ENCODE measurements at places on chromosomes 3 and 15.
A peak's percentile ranks its signal among the peaks of the same experiment; 100 is the strongest.

DNA sequence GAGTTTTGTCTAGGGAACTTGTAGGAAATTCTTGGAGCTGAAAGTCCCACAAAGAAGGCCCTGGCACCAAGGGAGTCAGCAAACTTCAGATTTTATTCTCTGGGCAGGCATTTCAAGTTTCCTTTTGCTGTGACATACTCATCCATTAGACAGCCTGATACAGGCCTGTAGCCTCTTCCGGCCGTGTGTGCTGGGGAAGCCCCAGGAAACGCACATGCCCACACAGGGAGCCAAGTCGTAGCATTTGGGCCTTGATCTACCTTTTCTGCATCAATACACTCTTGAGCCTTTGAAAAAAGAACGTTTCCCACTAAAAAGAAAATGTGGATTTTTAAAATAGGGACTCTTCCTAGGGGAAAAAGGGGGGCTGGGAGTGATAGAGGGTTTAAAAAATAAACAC is 15.0 kb downstream of the TIGIT start:
- DNase-seq: no peak

GRCh38 chr3:178393146-178393545 is 143.1 kb upstream of the KCNMB2 start:
- DNase-seq: no peak

GRCh38 chr3:14218355-14218754 is 39.7 kb downstream of the LSM3 start:
- DNase-seq: no peak

DNA sequence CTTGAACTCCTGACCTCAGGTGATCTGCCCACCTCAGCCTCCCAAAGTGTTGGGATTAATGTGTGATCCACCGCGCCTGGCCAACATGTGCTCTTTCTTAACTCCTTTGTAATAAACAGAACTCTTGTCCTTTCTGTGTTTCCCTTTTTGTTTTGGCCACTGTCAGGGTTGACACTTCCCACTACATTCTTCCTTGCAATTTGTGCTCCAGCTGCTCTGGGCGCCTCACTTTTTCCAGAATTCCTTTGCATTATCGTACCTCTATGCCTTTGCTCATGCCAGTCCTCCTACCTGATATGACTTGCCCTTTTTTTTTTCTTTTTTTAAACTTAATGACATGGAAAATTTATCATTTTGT is 38.8 kb upstream of the SMAD3 start:
- DNase-seq: peak; percentile 54

DNA sequence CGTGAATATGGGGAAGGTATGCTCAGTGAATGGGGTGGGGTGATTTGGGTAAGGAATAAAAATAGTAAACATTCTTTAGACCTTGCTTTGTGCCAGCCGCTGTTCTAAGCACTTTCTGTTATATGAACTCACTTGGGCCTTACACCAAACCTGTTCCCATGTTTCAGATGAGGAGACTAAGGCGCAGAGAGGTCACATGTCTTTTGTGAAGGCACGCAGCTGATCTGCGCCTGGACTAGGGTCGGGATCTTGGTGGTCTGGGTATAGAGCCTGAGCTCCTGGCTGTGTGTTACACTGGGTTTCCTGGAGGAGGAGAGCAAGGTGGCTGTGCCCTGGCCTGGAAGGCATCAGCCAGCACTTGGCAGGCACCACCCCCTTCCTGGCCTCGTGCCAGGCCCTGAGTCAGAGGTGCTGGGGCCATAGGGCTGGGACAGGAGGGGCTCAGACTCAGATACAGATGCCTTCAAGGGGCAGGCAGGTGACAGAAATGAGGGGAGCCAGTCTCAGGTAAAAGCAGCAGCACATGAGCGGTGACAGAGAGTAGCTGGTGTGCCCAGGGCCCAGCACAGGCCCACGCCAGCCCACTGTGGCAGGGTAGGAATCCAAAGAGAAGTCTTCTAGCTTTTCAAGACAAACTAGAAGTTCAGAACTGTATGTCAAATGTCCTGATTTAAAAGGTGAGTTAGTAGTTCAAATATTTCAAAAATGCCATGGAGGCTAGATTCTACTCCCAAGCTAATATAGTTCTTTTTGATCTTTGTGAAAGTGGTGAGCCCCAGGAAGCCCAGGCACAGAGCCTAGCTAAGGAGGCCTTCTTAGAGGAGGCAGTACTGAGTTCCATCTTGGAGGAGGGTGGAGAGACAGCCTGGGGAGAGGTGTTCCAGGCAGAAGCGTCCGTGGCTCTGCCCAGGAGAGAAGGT is 83.1 kb downstream of the DNAJB8 start:
- DNase-seq: no peak

DNA sequence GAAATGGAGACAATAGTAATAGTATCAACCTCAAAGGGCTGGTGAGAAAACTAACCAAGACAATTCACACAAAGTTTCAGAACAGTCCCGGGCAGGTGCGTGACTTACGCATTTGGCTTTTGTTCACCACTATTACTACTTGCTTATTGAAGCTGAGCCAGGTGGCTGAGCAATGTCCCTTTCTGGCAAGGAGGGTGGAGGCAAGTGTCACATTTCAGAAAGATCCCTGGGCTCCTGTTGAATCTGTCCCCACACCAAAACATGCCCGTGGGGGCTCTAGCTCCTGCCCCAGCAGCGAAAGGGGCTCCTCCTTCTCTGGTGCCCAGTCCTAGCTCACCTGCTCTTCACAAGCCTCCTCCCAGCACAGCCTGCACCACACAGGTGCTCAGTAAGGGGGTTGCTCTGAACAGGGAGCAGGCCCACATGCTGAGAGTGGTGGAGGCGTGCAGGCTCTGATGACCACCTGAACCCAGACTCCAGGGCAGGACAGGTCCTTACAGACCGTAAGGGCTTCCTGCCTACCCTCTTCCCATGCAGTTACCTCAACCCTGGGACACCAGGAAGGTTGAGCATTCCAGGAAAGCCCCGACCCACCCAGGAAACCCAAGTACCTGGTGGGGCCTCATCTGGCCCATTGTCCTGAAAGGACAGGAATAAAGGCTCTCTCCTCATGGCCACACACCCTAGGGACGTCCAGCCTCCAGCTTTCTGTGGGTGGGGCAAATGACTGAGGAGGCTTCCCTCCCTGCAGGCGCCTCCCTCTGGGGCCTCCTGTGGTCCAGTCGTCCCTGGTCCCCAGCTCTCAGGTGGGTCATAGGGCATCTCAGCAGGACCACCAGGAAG is 32.6 kb downstream of the SEMA7A start:
- no peak for DNase-seq

DNA sequence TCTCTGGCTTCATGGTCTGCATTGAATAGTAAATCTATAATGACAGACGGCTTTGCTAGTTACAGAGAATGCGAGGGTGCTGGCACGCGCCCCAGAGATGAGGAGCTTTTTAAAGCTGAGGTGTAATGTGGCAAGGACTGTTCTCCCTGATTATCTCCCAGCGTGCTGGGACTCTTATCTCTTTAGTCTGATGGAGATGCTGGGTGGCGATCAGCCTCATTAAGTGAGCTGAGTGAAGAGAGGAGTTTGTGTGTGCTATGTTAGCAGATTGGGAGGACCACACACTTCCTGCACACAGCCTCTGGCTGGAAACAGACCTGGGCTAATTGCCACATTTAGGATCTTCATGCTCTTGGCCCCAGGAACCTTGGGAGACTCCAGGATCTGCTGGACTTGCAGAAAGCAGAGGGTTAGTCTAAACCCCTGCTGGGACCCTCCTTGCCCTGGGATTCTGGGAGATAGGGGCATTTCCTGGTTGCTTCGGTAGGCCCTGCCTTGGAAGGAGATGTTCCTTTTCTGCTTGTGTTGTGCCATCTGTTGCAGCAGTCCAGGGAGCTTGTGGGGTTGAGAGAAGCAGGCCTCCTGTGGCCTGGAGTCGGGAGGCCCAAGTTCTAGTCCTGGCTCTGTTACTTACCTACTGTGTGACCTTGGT is 15.0 kb downstream of the PDIA5 start:
- DNase-seq: no peak

DNA sequence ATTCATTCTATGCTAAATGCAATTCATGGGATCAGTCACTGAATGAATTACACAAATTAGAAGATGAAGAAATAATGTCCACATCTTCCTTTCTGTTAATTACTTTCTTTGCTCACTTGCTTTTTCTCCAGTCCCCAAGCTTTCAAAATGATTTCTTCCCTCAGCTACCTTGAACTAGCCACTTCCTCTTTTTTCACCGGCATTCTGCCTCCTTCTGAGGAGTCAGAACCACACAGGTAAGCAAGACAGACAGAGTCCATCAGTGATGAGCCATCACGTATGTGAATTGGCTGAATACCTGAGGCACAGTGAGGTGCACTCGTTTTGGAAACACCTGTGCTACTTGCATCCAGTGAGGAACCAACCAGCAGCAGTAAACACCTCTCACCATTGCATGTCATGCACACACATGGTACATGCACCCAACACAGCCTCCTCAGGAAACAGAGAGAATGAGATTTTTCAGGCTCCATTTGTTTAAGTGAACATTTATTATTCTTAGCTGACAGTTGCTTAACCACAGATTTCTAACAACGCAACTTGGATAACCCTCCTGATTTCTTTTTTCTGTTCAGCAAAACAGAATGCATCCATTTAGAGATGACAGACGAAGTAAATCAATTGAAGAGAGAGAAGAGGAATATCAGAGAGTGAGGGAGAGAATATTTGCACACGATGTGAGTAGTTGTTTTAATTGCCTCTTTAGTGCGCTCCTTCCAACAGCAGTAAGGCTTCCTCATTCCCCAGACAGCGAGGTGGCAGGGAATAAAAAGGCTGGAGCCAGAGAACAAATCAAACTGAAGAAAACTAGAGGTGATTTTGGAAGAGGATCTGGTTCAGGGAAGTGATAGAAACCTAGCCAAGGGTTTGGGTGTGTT is 69.3 kb downstream of the ARPP21 start:
- no peak for DNase-seq

DNA sequence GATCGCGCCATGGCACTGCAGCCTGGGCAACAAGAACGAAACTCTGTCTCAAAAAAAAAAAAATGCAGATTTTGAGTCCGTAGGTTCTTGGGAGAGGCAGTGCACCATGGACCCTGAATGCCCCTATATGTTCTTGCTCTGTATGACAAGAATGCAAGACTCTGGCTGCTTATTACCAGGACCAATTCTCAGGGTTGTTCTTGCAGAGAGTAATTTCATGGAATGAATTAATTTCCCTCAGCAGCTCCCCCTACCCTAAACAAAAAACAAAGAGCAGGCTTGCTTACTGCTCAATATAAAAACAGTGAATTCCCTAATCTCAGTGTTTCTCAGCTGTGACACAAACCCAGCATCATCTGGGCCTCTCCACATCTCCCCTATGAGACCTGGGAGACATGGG is 20.5 kb upstream of the DYNC1LI1 start:
- DNase-seq: no peak

DNA sequence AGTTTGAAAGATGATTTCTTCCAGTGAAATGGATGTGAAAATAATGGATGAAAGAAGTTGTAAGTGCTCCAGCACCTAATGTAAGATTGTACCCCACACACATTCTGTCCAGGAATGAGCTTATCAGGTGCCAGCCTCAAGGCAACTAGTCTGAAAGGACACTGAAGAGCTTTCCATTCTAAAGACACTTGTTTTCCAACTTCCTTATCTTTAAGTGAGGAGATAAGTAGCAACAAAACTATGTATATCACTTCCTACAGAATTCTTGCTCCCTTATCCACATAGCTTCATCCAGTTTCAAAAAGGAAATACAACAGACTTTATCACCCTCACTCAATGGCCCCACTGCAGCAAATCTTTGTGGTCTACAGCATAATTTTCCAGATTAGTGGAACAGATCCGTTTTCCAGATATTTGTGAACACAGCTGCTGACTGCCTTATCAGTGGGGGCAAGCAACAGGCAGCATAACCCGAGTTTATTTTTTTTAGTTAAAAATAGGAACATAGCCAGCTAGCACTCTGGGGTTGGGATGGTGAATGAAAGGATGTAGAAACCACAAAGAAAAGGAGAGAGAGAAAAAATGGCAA is 60.6 kb downstream of the CD200R1L start:
- no peak for DNase-seq

- DNase-seq: no peak
Measured at GRCh38 chr3:24311881-24312280, 182.8 kb downstream of the THRB start.

GRCh38 chr3:73716418-73716817 is 91.7 kb upstream of the PDZRN3 start:
- no peak for DNase-seq

GRCh38 chr3:57617739-57618138 is 20.6 kb upstream of the ARF4 start:
- DNase-seq: no peak

GRCh38 chr15:48781481-48782081 is 29.3 kb downstream of the CEP152 start:
- no peak for DNase-seq

- no peak for DNase-seq
Measured at GRCh38 chr3:108403198-108403597, 106.8 kb downstream of the HHLA2 start.

GRCh38 chr3:59481776-59482400 is 432.1 kb upstream of the CFAP20DC start:
- peak; percentile 8 for DNase-seq

DNA sequence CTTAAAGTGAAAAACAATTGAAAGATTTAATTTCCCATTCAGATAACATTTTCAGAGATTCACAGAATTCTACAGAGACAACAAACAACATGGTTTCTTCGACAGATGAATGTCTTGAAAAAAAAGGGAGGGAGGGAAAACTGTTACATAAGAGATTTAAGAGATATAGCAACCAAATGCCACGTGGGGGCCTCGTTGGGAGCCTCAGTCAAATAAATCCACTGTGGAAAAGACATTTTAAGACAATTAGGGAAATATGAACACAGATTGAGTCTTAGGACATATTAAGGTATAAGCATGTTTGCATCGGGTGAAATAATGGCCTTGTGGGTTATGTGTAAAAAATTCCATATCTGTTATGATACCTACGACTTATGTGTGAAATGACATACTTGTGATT is 5.0 kb upstream of the PRRT3 start:
- no peak for DNase-seq

DNA sequence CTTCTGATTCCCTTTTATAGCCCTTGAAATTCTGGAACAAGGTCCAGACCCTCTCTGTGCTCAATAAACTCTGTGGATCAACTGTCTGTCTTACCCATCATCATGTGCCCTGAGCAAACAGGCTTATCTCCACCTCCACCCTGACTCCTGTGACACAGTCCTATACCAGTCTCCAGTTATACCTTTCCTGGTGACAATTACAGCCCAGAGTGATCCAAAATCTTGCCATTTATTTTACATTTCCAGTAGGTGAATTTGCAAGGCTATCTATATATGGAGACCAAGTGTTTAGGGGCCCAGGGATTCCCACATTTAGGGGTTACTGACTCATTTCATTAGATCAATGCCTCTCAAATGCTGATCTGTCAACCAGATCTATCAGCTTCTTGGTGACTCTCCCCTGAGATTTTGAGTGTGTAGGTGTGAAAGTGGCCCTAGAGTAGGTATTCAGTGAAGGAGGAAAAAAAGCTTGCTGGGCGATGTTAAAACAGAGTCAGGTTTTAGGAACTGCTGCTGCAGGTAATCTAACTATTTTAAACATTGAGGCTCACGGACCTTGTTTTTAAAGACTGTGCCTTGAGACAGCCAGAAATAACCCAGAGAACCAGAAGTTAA is 229.6 kb upstream of the WNT5A start:
- DNase-seq: no peak

DNA sequence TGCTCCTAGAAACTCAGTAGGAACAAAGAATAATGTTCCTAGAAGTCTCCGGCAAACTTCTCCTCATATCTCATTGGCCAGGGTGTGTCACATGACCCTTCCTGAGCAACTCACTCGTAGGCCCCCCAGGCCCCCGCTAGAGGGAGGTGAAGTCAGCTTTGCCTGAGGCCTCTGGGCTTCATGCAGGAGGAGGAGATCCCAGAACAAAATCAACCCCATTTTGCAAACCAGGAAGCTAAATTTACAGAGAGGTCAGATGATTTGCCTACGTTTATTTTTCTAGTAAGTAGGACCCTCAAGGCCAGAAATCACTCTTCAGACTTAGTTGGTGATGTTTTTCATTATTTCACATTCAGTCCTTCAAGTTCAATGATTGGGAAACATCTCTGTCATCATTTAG is 99.1 kb downstream of the SSR3 start:
- no peak for DNase-seq

All from inflammatory macrophage (primary cell).